Effector memory CD8-positive, alpha-beta T cell (primary cell): ENCODE measurements at places on chromosomes 11 and 22.

GRCh38 chr11:79342686-79343085, 98.1 kb downstream of the TENM4 start:
- no peak for DNase-seq

DNA sequence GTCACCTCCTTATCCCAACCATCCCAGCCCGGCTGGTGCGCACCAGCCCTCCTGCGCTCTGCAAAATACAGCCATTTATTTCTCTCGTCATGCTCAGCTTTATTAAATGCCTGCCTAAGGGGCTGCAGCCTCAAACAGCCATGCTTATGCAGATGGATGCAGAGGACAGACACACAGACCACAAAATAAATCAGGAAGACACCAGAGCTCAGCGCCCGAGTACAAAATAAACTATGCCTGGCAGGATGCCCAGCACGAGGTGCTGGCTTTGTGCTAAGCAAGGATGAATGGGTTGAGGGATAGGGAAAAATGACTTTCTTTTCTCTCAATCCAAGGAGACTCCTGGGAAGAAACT, 70.5 kb downstream of the RPUSD4 start:
- no peak for DNase-seq

GRCh38 chr22:36550701-36551495, 21.9 kb upstream of the EIF3D start:
- no peak for DNase-seq

- DNase-seq = no peak
Measured at GRCh38 chr11:111465400-111465799, 46.8 kb downstream of the BTG4 start.

DNA sequence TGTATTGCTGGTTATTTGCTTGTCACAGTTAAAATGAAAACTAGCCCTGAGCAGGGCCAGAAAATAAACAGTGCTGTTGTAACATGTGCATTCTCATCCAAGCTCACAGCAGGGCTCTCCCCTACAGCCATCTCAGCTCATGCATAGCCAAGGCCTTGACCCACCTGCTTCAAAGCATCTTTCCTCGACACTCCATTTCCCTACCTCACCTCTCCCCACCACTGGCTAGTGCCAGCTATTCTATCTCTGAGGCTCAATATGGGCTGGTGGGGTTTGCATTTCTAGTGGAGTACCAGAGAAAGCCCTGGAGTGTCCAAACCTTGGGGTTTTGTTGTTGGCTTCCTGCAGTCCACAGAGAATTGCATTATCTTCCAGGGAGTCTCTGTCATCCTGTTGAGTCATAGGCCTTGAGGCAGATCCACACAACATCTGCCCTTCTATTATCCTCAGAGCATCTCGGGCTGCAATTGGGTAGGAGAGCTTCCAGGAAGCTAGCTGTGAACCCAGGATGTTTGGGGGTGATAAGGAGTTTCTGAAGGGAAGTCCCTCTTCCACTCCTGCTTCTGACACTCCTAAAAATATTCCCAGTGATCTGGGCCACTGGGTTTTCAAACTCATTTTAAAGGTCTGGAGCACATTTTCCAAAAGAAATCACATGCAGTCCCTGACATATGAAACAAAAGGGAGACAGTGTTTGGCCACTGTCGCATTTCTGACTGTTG, 36.1 kb upstream of the AMOTL1 start:
- DNase-seq = no peak

GRCh38 chr11:44778195-44779100, 51.7 kb downstream of the TSPAN18 start:
- no peak for DNase-seq

- DNase-seq = no peak
Measured at GRCh38 chr22:37235897-37236607, 8.0 kb downstream of the RAC2 start.

DNA sequence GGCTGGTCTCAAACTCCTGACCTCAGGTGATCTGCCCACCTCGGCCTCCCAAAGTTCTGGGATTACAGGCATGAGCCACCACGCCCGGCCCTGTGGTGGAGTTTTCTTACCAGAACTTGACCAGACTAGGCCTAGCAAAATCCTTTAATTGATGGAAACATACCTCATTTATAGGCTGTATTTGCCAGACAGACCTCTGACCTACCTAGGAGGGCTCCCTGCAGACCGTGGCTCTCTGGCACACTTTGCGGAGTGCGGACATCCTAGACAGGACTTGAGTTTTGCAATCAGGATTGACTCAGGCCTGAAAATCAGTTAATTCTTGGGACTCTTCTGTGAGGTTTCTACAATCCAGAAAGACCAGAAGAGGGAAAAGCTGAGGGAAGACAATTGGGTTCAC, 53.1 kb downstream of the FEZ1 start:
- no peak for DNase-seq

DNA sequence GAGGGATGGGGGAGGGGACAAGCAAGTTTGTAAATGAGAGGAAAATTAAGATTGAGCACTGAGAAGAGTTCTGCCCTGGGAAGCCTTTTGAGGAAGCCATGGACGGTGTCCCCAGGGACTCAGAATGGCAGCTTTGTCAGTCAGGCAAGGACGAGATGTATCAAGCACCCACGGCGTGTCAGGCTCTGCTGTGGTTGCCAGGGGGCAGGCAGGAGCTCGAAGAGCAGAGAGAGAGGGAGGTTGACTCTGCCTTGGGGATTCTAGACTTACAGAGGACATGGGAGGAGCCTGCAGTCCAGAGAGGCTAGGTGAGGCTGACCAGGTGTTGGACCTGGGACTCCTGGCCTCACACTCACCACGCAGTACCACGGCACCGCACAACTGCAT, 29.1 kb upstream of the SYT7 start:
- no peak for DNase-seq

DNA sequence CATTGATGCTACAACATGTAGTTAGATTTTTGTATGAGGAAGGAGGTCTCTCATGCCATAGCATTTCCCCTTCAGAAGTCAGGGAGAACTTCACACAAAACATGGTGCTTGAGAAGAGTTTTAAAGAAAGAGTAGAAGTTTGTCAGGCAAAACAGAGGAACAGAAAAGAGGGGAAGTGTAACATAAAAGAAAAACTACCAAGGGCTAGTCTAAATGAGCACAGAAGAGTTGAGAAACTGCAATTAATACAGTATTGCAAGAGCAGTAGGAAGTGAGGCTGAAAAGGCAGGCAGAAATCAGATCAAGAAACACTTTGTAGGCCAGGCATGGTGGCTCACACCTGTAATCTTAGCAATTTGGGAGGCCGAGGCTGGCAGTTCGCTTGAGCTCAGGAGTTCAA, 61.0 kb downstream of the FAM168A start:
- DNase-seq = no peak

- no peak for DNase-seq
Measured at GRCh38 chr11:133955945-133956421, 785 bp downstream of the IGSF9B start.

- no peak for DNase-seq
Measured at GRCh38 chr11:11735586-11735985, 106.2 kb upstream of the USP47 start.

- no peak for DNase-seq
Measured at GRCh38 chr11:20589796-20590195, 9.6 kb upstream of the SLC6A5 start.

GRCh38 chr11:93718057-93718563, 23.2 kb downstream of the TAF1D start:
- no peak for DNase-seq

- no peak for DNase-seq
Measured at GRCh38 chr22:23240639-23241389, 60.5 kb downstream of the BCR start.

DNA sequence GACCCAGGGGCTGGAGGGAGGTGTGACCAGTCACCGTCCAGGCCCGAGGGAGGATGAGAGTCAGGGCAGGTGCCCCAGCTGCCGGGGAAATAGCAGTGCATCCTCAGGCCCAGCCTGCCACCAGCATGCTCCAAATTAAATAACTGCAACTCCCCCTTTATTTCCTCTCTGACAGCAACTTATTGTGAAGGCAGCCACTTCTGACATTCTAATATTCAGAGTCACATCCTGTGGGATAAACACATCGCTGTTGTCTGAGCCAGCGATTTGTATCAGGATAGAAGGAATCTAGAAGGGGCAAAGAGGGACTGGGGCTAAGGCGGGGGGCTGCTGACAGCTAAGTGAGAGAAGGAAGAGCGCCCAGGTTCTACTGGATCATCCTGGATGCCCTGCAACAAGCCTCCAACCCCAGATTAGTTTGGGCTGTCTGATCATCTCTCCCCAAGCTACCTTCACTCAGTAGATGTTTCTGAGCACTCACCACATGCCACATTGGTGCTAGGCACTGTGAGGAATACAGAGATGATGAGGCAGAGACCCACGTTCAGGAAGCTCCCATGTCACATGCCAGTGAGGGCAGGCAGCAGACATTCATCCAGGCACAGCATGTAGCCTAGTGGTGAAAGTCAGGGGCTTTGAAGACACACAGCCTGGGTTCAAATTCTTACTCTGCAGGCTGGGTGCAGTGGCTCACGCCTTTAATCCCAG, 214.1 kb downstream of the BUD13 start:
- DNase-seq = no peak

DNA sequence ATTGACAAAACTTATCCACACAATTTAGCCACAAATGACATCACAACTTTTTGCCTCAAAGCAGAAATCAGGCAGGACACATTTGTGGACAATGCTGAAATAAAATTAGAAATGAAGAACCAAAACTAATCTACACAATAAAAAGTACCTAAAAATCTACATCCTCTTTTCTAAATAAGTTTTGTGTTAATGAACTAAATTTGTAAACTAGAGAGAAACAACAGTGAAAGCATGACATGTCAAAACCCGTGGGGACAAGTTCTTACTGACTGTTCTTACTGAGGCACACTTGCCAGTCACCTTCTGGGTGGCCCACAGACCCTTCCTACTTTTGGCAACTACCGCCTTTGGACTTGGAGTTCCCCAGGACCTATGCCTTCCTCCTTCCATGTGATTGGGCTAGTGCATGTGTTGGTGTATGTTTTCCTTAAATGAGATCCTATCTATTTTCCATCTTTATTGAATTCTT, 60.7 kb upstream of the MUC15 start:
- no peak for DNase-seq

GRCh38 chr11:113675565-113675964, 30.5 kb downstream of the TMPRSS5 start:
- DNase-seq = no peak

DNA sequence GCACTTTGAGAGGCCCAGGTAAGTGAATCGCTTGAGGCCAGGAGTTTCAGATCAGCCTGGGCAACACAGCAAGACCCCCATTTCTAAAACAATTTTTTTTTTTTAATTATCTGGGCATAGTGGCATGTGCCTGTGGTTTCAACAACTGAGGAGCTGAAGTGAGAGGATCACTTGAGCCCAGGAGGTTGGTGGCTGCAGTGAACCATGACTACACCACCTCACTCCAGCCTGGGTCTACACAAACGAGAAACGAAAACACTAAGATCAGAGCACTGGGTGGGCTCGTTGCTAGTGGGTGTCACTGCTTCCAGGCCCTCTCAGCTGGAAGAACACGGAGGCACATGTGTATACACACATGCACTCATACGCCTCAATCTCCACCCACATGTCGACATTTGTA, 4.1 kb upstream of the MOB2 start:
- no peak for DNase-seq

DNA sequence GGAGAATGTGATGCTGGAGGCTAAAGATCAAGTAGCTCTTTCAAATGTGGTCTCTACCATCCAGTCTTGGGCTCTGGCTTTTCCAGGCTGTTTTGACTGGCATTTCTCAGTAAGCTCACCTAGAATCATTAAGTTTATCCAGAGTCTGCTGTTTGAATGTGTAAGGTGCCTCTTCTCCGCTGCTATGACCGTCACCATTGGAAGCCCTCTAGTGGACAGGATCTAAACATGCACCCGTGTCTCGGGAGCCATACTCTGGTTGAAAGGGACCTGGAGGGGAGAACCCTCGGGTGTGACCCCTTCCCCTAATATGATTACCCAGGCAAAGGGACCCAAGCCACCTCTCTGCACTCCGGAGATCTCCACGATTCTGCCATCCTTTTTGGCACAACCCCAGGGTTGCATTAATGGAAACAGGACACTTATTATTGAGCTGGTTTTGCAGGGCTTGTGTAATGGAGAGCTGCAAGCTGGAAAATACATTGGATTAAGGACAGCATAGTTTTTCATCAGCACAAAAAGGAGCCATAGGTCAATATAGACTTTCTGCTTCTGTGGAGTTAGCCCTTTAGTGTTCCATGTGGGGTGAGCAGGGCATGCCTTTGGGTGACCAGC, 191.0 kb upstream of the LARGE1 start:
- DNase-seq = no peak

GRCh38 chr11:124867700-124868099, 2.5 kb downstream of the ROBO3 start:
- no peak for DNase-seq

GRCh38 chr11:76701294-76702040, 30.9 kb upstream of the LRRC32 start:
- DNase-seq = no peak

DNA sequence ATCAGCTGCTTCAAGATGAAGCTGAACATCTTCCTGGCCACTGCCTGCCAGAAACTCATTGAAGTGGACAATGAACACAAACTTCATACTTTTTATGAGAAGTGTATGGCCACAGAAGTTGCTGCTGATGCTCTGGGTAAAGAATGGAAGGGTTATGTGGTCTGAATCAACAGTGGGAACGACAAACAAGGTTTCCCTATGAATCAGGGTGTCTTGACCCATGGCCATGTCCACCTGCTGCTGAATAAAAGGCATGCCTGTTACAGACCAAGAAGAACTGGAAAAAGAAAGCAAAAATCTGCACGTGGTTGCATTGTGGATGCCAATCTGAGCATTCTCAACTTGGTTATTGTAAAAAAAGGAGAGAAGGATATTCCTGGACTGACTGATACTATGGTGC, 22.2 kb upstream of the BIRC3 start:
- DNase-seq = no peak

DNA sequence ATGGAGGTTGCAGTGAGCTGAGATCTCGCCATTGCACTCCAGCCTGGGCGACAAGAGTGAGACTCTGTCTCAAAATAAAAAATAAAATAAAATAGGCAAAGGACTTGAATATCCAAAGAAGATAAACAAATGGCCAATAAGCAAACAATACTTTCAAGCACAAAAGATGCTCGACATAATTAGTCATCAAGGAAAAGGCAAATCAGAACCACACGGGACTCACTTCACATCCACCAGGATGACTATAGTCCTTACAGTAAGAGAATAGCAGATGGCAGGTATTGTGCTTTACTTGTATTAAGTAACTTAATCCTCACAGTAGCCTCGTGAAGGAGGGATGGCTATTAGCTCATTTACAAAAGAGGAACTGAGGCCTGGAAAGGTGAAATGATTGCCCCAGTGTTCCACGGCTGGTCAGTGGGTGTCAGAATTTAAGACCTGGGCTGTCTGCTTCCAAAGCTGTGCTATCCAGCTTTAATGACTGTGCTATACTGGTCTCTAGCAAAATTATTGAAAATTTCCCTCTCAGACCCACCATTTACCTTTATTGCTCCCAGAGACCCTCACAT, 40.2 kb upstream of the RBFOX2 start:
- no peak for DNase-seq

- no peak for DNase-seq
Measured at GRCh38 chr11:9821008-9821752, 157.3 kb downstream of the SWAP70 start.
